CD8-positive, alpha-beta T cell (primary cell): ENCODE measurements at places on chromosomes 16 and 17.
A peak's percentile ranks its signal among the peaks of the same experiment; 100 is the strongest.

- no peak for DNase-seq
These were observed 542 bp downstream of the SLC39A11 start for GRCh38 chr17:73091770-73092522.

DNA sequence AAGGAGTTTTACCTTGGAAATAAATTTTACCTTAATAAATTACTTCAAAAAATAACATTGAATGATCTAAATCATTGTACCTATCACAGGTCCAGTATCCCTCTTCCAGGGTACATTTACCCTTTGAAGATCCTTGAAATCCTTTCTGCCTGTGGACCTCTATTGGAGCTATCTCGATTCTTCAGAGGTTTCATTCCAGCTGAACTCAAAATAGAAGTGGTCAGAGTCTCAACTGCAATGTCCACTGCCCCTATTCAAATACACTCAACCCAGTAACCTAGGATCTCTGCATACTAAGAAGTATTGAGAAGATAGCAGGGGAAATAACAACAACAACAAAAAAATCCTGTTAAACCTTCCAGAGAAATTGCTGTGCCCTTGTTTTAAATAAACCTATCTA is 9.3 kb downstream of the ABCA5 start:
- DNase-seq = no peak

- DNase-seq = peak; percentile 21
These were observed 22.7 kb upstream of the PPM1D start for GRCh38 chr17:60577147-60577915.

- peak; percentile 48 for DNase-seq
These were observed 114.5 kb upstream of the CHMP6 start for GRCh38 chr17:80876950-80877728.

- DNase-seq = no peak
These were observed 26.7 kb downstream of the TBX4 start for GRCh38 chr17:61478790-61479492.

- DNase-seq = no peak
These were observed 31.9 kb downstream of the CDK5R1 start for GRCh38 chr17:32518646-32519227.

DNA sequence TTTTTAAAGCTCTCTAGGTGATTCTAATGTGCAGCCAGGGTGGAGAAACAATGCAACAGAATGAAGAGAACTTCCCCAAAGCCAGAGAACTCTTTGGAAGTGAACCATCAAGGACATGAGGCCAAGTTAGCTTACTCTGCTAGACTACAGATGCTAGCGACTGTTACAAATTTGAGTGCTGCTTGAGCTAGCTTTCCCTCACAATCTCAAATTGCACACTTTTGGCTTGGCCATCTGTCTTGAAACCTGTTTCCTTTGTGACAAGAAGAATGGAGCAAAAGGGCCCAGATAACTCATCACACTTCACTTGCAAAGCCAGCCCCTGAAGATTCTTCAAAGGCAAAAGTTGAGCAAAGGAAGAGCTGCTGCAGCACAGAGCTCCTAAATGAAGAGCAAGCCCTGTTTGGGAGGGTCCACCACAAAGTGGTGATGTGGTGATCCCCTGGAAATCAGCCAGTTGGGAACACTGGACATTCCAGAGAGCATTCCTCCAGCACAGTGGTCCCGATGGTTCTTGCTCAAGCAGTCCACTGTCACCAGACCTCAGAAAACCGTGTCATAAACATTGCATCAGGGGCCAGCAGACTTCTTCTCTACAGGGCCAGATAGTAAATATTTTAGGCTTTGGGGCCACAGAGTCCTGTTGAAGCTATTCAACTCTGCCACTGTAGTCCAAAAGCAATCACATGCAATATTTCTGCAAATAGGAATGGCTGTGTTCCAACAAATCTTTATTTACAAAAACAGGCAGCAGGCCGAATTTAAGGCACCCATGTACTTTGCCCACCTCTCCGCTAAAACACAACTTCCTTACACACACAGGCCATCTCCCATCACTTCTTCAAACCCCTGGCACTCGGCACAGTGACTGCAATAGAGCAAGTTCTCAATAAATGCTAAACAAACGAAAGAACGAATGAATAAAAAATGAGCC is 21.2 kb downstream of the SLC39A11 start:
- DNase-seq = no peak

DNA sequence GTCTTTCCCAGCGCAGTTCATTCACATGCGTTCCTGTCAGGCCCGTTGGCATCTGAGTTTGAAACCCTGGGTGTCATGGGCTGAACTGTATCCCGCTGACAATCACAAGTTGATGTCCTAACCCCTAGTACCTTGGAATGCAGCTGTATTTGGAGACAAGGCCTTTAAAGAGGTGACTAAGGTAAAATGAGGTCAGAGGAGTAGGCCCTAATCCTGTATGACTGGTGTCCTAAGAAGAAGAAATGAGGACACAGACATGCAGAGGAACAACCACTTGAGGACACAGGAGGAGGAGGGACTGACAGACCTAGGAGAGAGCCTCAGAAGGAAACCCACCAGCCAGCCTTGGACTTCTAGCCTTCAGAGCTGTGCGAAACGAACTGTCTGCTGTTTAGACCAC is 33.1 kb downstream of the TRPV2 start:
- no peak for DNase-seq

DNA sequence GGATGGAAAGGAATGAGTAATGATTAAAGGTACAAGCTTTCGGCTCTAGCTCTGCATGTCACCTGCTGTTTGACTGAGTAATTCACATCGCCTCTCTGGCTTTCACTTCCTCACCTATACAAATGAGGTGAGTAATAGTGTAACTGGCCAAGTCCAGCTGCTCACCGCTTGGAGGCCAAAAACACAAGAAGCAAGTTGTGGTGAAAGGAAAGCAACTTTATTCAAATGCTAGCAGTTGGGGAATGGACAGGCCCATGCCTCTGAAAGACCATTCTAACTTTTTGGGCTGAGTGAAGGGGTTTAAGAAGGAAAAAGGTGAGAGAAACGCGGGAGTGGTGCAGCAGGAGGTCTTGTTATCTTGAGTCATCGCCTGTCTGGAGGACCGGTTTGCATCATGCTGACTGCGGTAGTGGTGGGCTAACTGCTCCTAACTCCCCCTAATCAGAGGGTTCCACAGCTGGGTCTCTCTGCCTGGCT is 45.7 kb upstream of the CSNK2A2 start:
- no peak for DNase-seq
